Tibial nerve (tissue), 4 donors: ENCODE measurements at places on chromosomes 2 and 18.

DNA sequence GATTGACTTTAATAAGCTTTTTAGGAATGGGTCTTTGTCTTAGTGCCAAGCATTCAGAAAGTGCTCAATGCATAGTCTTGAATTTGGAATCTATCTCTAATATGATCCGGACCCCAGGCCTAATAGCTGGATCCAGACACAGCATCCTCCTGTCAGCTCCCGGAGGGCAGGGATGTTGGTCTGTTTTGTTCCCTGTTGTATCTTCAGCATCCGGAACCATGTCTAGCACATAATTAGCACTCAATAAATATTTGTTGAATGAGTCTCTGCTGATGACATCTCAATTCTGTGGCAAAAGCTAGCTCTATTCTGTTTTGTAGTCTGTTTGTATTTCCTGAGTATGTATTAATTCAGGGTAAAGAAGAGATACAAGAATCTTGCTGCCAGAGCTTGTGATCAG is 169.1 kb downstream of the DCDC2C start:
- no peak for DNase-seq

DNA sequence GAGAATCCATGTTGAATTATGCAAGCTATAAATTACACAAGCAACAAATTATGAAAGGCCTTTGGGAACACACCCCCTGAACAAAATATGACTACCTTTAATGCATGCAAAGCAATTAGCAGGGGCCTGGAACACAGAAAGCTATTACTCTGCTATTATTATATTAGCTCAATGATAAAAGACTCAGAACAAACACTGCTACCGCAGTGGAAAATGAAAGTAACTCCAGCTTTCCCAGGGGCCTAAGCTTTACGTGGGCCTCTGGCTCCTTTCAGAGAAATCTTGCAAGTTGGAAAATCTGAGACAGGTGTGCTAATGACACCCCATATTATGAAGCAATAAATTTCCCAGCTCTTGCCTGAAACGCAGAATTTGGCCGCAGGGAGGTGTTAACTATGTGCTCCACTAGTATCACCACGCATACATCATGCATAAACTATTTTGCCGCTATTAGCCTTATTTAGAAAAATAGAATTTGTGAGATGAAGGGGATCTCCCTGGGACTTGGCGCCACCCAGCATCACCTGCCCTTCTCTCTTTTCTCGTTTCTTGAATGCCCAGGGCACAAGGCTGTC is 321.6 kb upstream of the LYPD1 start:
- DNase-seq, result no peak

GRCh38 chr2:223306371-223306770 is 254.4 kb downstream of the KCNE4 start:
- DNase-seq, result no peak

DNA sequence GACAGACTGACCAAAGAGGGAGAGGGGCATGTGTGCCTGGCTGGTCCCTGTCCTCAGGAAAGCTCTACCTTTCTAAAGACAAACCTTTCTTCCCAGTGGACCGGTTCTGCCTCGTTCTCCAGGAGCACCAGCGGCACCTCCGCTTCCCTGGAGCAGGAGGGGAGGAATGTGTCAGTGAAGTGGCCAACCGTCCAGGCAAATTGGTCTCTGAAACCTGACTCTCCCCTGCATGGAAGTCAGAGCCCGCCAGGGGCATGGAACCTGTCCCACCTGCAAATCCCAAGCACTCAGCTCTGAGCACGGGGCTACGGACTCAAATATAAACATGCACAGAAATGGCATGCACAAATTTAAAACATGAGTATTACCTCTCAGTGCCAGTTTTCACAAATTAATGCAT is 62.9 kb downstream of the COL6A3 start:
- DNase-seq, result no peak

- no peak for DNase-seq
These were observed 135.9 kb downstream of the CYP26B1 start for GRCh38 chr2:72011791-72012190.

GRCh38 chr2:46142546-46143428 is 154.4 kb upstream of the EPAS1 start:
- no peak for DNase-seq

GRCh38 chr18:22257022-22257543 is 87.7 kb downstream of the GATA6 start:
- DNase-seq, result no peak

GRCh38 chr2:218577482-218578220 is 9.0 kb downstream of the CNOT9 start:
- DNase-seq, result no peak

GRCh38 chr2:117692001-117692763 is 122.3 kb upstream of the DDX18 start:
- DNase-seq, result no peak

GRCh38 chr2:1767939-1768691 is 23.8 kb upstream of the PXDN start:
- no peak for DNase-seq

DNA sequence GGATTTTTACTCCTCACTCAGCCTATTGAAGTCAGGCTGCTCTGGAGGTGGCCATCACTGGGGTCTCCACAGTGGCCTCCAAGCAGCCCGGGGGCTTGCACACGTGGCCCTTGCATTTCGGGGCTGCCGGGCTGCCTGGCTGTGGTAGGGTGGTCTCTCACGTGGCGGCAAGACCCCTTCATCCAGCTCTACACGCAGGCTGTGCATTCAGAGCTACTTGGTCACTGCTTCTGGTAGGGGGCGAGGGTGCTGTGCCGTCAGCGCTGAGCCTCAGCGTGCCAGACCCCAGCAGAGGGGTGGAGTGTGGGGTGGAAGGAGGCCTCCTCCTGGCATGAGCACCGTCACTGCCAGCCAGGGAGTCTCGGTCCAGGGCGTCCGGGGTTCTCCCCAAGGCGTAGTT is 80.6 kb downstream of the SH3BP4 start:
- no peak for DNase-seq

GRCh38 chr2:86171295-86171694 is 24.0 kb downstream of the IMMT start:
- no peak for DNase-seq

DNA sequence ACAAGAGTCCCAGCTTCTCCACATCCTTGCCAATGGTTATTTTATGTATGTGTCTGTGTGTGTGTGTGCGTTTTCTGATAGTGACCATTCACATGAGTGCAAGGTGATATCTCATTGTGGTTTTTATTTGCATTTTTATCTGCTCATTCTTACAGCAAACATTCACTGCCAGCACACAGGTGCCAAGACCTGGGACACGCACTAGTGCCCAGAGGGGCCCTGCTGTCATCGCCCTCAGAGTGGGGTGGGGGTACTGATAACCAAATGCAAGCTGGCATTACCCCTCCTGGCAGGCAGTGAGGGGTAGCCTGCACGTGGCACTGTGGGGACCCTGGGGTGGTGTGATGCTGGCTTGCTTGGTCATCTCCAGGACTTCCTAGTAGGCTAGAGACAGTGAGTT is 285.4 kb downstream of the LPIN1 start:
- DNase-seq, result no peak

- no peak for DNase-seq
These were observed 79.8 kb upstream of the SESTD1 start for GRCh38 chr2:179344280-179344964.

DNA sequence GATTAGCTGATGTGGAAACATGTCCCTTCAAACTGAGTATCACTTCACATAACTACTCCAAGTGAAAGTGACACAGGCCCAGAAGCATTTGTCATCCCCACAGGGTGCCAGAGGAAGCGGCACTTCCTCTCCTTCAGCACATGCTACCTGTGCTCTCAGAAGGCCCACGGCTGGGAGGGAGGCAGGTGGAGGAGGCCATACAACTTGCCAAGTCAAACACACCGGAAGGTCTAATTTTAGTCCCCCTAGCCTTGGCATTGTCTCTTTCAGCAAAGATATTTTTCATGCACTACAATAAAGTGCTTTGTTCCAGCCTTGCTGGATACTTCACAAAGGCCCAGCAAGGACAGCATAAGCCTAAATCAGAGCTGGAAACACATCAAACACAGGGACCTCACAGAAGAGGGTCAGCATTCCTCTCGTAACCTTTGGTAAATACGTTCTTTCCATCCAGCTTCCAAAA is 38.0 kb downstream of the VSNL1 start:
- DNase-seq, result no peak

GRCh38 chr2:96353032-96353561 is 17.5 kb downstream of the NCAPH start:
- no peak for DNase-seq

GRCh38 chr2:173934895-173935294 is 30.3 kb downstream of the SP3 start:
- no peak for DNase-seq

DNA sequence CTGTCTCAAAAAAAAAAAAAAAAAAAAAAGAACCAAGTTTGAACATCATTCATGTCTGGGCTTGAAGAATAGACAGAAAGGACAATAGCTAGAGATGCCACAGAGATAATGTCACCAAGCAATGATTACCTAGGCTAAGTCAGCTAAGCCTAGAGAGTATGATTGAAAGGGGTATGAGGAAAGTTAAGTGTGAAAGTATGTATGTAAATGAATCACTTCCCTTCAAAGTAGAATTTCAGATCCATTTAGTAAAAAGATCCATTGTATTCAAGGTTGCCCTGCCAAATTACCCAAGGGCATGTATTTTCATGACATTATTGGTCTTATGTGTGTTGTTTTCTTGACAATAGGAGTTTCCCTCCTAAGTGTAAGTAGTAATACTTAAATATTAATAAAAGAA is 34.1 kb upstream of the SLC39A10 start:
- DNase-seq, result no peak

GRCh38 chr18:54611816-54612215 is 20.8 kb downstream of the DYNAP start:
- no peak for DNase-seq

DNA sequence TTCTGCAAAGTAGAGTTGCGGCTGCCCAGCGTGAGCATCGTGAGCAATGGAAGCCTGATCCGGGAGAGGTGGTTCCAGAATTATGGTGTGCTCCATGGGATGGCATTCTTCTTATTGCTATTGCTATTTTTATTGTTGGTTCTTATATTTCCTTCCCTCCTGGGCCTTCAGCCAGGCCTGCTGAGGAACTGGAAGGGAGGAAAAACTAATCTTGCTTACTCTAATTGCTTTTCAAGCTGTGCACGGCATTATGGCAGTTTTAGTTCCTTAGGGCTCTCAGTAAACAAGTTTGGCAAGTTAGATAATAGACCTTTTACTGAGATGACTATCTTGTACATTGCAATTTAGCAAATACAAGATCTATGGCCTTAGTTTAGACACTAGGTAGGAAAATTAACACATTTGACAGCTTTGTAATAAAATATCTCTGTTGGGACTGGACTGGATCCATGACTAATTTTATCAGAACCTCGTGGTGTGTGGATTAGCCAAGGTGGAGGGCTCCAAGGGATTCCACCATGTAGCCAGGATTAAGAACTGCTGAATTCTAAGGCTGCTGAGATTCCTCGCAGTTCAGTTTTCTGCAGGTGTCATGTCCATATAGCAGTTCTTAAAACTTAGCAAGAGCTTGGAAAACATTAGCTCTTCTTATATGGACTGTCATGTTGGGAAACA is 6.0 kb downstream of the RSAD2 start:
- DNase-seq, result no peak

GRCh38 chr2:150425121-150425955 is 62.1 kb downstream of the RND3 start:
- no peak for DNase-seq

GRCh38 chr2:8511868-8512612 is 169.8 kb upstream of the ID2 start:
- no peak for DNase-seq

- no peak for DNase-seq
These were observed 45.9 kb downstream of the TMEM237 start for GRCh38 chr2:201597397-201597796.

GRCh38 chr2:203849010-203849409 is 18.6 kb upstream of the CTLA4 start:
- DNase-seq, result no peak

DNA sequence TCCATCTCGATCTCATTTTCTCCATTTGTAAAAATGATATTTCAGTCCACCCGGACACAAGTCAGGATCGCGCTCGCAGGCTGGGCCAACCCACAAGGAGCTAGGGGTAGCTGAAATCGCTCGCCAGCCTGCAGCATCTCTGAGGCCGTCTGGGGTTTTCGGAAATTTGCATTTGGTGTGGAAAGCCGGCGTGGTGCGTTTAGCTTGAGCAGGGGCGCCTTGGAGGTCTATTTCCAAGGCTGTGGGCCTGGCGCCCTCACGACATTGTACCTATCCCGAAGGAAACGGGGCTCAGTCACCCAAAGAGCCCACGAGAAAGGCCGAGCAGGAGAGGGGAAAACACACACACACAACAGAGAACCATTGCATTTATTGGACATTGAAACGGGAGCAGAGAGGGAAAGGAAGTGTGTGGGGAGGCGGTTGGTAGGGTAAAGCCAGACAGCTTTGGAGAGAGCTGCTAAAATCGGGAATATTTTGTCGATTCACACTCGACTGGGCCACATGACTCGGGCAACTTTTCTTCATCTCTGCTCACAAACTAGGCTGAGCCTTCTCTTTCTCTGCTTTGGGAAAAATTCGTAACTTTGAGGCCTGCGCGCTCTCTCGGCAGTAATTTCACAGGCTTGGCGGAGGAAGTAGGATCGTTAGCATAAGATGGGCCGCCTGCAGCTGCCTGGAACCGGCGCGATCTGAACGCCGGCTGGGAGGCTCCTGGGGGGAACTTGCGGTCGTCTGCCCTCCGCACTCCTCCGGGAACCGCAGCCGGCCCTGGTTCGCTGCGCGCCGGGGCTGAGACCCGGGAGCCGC is 1.1 kb upstream of the HOXD8 start:
- no peak for DNase-seq
